CD4-positive, alpha-beta memory T cell (primary cell): ENCODE measurements at places on chromosomes 7 and 10.
A peak's percentile ranks its signal among the peaks of the same experiment; 100 is the strongest.

DNA sequence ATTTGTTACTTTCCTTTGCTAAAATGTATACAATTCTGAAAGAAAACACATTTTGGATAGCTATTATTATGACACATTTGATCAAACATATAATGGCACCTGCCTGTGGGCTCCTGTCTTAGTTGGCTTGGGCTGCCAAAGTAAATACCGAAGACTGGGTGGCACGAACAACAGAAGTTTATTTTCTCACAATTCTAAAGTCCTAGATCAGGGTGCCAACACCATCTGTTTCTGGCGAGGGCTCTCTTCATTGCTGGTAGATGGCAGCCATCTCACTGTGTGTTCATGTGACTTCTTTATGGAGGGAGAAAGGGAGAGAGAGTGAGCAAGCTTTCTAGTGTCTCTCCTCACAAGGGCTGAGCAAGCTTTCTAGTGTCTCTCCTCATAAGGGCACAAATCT is 195.8 kb upstream of the FAM3C start:
- no peaks in the 10 kb centered on the region for H3K4me1 ChIP-seq
- no peak overlapping the region for H3K4me3 ChIP-seq
- H3K36me3 ChIP-seq, result no peaks in the 10 kb centered on the region
- H3K27ac ChIP-seq, result no peak overlapping the region

GRCh38 chr10:99610221-99610620 is 10.0 kb downstream of the SLC25A28 start:
- no peak overlapping the region for H3K4me3 ChIP-seq
- DNase-seq, result no peak
- peaks cover 22% of the 10 kb centered on the region for H3K36me3 ChIP-seq
- no peaks in the 10 kb centered on the region for H3K27me3 ChIP-seq
- H3K27ac ChIP-seq, result no peak overlapping the region

- no peaks in the 10 kb centered on the region for H3K4me1 ChIP-seq
- no peak overlapping the region for H3K4me3 ChIP-seq
- H3K27me3 ChIP-seq, result no peaks in the 10 kb centered on the region
These were observed 80.1 kb downstream of the DGKB start for GRCh38 chr7:14822481-14822854.

- no peaks in the 10 kb centered on the region for H3K4me1 ChIP-seq
- H3K4me3 ChIP-seq, result no peak overlapping the region
- peaks cover 60% of the 10 kb centered on the region for H3K36me3 ChIP-seq
- DNase-seq, result no peak
These were observed 22.0 kb downstream of the PFKFB3 start for GRCh38 chr10:6224781-6225180.

GRCh38 chr10:121493521-121493920 is 104.7 kb downstream of the FGFR2 start:
- no peak overlapping the region for H3K27ac ChIP-seq
- H3K36me3 ChIP-seq, result no peaks in the 10 kb centered on the region
- H3K27me3 ChIP-seq, result no peaks in the 10 kb centered on the region
- no peaks in the 10 kb centered on the region for H3K4me1 ChIP-seq

- no peak for DNase-seq
- H3K4me1 ChIP-seq, result peaks cover 22% of the 10 kb centered on the region
- no peak overlapping the region for H3K27ac ChIP-seq
- H3K27me3 ChIP-seq, result peaks cover 17% of the 10 kb centered on the region
- no peak overlapping the region for H3K4me3 ChIP-seq
- H3K36me3 ChIP-seq, result no peaks in the 10 kb centered on the region
These were observed 3.3 kb downstream of the GRID1 start for GRCh38 chr10:86363184-86363832.

DNA sequence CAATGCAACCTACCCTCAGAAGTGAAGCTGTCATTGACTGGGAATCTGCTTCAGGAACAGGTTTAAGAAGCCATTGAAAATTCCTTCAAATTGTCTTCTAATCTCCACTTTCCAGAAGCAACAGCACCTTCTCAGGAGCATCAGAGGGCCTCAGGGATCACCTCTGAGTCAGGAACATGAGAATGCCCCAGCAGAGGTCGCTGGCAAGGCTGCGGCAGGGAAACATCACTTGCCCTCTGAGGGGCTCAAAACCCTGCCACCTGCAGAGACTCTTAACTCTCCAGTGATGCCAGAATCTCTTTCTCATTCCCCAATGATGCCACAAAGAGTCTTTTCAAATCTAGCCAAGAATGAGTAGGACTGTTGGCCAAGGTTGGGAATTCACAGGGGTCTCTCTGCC is 5.9 kb upstream of the MAPK8 start:
- H3K27ac ChIP-seq, result no peak overlapping the region
- no peaks in the 10 kb centered on the region for H3K36me3 ChIP-seq
- no peaks in the 10 kb centered on the region for H3K4me1 ChIP-seq

DNA sequence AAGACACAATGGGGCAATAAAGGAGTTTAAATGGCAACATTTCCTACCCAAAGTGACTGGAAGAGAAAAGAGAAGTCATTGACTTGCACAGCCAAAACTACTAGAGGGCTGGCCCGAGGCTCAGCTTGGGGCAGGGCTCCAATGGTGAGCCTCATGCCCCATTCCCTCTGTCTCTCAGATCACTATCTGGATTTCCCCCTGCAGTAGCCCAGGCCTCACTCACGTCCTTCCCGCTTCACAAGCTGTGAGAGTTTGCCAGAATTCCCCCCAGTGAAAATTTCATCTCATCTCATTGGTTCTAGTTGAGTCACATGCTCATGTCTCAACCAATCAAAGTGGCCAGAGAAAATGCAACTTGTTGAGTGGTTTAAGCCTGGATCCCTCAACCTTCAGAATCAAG is 181.3 kb downstream of the WDR11 start:
- no peaks in the 10 kb centered on the region for H3K4me1 ChIP-seq
- H3K4me3 ChIP-seq, result no peak overlapping the region
- DNase-seq, result no peak
- no peaks in the 10 kb centered on the region for H3K36me3 ChIP-seq

DNA sequence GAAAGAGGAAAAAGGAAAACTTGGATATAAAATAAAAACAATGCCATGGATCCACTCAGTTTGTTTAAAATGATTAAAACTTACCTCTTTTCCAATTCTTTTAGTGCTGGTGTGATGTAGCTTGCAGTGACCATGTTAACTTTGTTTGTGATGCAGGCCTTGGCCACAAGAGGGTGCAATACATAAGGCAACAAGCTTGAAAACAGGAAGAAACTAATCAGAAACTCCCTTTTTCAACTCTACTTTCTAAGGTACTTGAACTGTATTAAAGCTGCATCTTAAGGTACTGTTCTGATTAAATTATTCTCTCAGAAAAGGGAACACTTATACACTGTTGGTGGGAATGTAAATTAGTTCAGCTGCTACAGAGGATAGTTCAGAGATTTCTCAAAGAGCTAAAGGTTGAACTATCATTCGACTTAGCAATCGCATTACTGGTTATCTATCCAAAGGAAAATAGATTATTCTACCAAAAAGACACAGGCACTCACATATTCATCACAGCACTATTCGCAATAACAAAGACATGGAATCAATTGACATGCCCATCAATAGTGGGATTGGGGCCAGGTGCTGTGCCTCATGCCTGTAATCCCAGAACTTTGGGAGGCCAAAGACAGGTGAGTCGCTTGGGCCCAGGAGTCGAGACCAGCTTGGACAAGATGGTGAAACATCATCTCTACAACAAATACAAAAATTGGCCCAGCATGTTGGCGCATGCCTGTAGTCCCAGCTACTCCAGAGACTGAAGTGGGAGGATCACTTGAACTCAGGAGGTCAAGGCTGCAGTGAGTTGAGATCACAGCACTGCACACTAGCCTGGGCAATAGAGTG is 50.9 kb downstream of the AASS start:
- no peak overlapping the region for H3K27ac ChIP-seq
- H3K4me3 ChIP-seq, result no peak overlapping the region
- H3K4me1 ChIP-seq, result no peaks in the 10 kb centered on the region
- no peaks in the 10 kb centered on the region for H3K36me3 ChIP-seq

DNA sequence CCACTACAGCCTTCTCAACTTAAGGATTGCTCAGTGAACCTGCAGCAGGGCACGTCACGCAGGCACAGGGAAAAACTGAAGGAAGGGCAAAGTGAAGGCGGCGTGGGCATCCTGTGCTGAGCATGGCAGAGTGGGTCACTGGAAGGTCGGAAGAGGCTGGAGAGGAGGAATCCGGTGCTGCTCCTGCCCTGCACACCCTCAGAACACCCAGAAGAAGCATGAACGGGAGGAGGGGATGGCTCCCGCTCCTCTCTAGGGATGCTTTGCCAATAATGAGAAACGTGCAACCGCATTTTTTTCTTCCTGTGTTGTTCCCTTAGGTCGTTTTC is 175.1 kb downstream of the TNS3 start:
- no peaks in the 10 kb centered on the region for H3K4me1 ChIP-seq
- H3K36me3 ChIP-seq, result no peaks in the 10 kb centered on the region
- no peaks in the 10 kb centered on the region for H3K27me3 ChIP-seq
- DNase-seq, result no peak
- no peak overlapping the region for H3K27ac ChIP-seq
- H3K4me3 ChIP-seq, result no peak overlapping the region

GRCh38 chr7:63867127-63867526 is 131.5 kb upstream of the ZNF722 start:
- no peak for DNase-seq
- H3K4me3 ChIP-seq, result no peak overlapping the region
- H3K36me3 ChIP-seq, result no peaks in the 10 kb centered on the region
- no peak overlapping the region for H3K27ac ChIP-seq

- no peak for DNase-seq
- no peak overlapping the region for H3K27ac ChIP-seq
- no peaks in the 10 kb centered on the region for H3K36me3 ChIP-seq
These were observed 176.8 kb downstream of the PKD1L1 start for GRCh38 chr7:47771336-47771989.

DNA sequence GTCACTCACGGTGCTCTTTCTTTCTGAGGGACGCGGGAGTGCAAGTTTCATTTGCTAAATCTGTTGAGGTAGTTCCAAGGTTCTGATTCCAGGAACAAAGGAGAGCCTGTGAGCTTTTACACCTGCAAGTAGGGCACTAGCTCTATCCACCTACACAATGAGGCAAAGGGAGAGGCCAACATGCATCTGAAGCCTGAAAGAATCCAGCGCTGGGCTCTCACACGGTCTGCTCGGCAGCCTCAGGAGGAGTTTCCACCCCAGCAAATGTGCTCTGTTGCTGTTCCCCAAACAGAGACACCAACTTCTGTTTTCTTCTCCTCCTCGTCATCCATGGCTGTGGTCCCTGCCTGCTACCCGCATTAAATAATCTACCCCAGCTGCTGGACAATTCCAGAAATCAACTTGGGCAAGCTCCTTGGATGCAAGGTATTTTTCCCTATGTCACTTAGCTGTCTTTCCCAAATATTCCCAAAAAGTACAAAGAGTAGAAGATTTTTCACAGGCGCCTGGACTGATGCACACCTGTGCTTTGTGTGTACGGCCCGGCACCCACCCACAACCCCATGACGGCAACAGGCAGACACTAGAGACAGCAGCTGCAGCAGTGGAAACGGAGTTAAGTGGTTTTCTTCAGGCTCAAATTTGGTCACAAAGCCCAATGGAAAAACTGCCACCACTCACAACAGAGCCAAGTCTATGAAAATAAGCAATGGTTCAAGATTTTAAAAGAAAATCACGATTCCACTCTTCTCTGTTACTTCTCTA is 176.8 kb downstream of the ZMYND11 start:
- peaks cover 13% of the 10 kb centered on the region for H3K4me1 ChIP-seq
- no peak overlapping the region for H3K4me3 ChIP-seq
- no peaks in the 10 kb centered on the region for H3K36me3 ChIP-seq
- H3K27me3 ChIP-seq, result no peaks in the 10 kb centered on the region

- H3K4me3 ChIP-seq, result no peak overlapping the region
- H3K4me1 ChIP-seq, result peaks cover 38% of the 10 kb centered on the region
- H3K36me3 ChIP-seq, result no peaks in the 10 kb centered on the region
- H3K27me3 ChIP-seq, result no peaks in the 10 kb centered on the region
- no peak for DNase-seq
- H3K27ac ChIP-seq, result no peak overlapping the region
These were observed 97.8 kb downstream of the HIPK2 start for GRCh38 chr7:139679731-139680594.

GRCh38 chr7:16963044-16963443 is 81.3 kb upstream of the AGR3 start:
- no peak for DNase-seq
- no peaks in the 10 kb centered on the region for H3K27me3 ChIP-seq
- no peak overlapping the region for H3K27ac ChIP-seq
- no peaks in the 10 kb centered on the region for H3K4me1 ChIP-seq
- H3K4me3 ChIP-seq, result no peak overlapping the region

- H3K36me3 ChIP-seq, result no peaks in the 10 kb centered on the region
- no peak overlapping the region for H3K4me3 ChIP-seq
- H3K27me3 ChIP-seq, result no peaks in the 10 kb centered on the region
- DNase-seq, result no peak
- no peaks in the 10 kb centered on the region for H3K4me1 ChIP-seq
- no peak overlapping the region for H3K27ac ChIP-seq
These were observed 244.2 kb upstream of the YAE1 start for GRCh38 chr7:39321909-39322498.

GRCh38 chr10:97234400-97234799 is 48.6 kb upstream of the SLIT1 start:
- no peaks in the 10 kb centered on the region for H3K27me3 ChIP-seq
- H3K4me3 ChIP-seq, result no peak overlapping the region
- no peak overlapping the region for H3K27ac ChIP-seq
- peak; percentile 2 for DNase-seq
- no peaks in the 10 kb centered on the region for H3K4me1 ChIP-seq

DNA sequence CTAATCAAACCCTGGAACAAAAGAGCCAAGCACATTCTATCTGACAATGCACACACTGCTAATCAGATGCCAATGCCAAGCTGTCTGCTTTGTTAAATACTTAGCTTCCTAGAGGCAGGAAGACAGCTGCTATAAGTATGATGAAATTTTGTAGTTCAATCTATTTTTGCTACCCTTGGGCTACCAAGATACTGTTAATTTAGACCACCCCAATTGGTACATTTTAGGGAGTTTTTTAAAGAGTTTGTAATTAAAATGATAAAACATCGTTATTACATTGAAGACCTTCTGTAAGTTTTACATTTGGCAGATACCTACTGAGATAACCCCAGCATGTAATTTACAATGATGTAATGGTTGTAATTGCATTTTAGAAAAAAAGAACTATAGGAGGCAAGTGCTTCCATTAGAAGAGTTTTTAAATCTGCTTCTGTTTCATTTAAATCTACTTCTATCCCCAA is 268.5 kb downstream of the ADK start:
- no peak for DNase-seq
- no peaks in the 10 kb centered on the region for H3K36me3 ChIP-seq
- H3K27ac ChIP-seq, result no peak overlapping the region
- H3K4me1 ChIP-seq, result no peaks in the 10 kb centered on the region
- no peak overlapping the region for H3K4me3 ChIP-seq
- H3K27me3 ChIP-seq, result no peaks in the 10 kb centered on the region

- no peaks in the 10 kb centered on the region for H3K27me3 ChIP-seq
- H3K36me3 ChIP-seq, result no peaks in the 10 kb centered on the region
- no peak overlapping the region for H3K27ac ChIP-seq
- no peak for DNase-seq
- H3K4me3 ChIP-seq, result no peak overlapping the region
- no peaks in the 10 kb centered on the region for H3K4me1 ChIP-seq
These were observed 21.7 kb upstream of the ZNF365 start for GRCh38 chr10:62352356-62352970.
